ENCODE measurements at places on chromosomes 16 and 17.
A peak's percentile ranks its signal among the peaks of the same experiment; 100 is the strongest.

GRCh38 chr17:76697702-76698465, 12.9 kb downstream of the MXRA7 start:
- peak overlapping the region; percentile 13 for H3K4me3 ChIP-seq
- peak overlapping the region; percentile 53 for H3K27ac ChIP-seq
- no peaks in the 10 kb centered on the region for H3K27me3 ChIP-seq

DNA sequence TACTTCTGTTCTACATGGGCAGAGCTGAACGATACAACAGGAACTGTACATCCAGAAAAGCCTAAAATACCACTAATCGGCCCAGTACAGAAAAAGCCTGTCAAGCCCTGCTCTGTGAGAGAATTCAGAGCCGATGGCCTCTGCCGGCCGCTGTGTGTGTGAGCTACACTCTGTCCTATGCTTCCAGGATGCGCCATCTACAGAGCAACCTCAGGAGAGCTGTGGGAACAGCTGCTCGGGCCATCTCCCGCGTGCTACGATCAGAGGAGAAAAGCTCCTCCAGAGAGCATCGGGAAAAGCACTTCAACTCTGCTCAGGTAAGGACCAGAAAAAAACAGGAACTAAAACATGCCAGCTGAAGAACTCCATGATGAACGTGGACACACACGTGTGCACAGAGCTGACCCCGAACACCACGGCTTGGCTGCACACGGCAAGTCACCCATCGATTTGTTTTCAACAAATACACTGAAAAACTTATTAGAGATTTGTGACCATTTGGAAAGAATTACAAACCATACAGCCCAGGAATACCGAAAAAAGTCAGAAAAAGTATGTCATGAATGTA, 115.9 kb downstream of the ANKRD11 start:
- no peak for DNase-seq
- H3K4me3 ChIP-seq = no peak overlapping the region
- H3K36me3 ChIP-seq = no peaks in the 10 kb centered on the region
- H3K27ac ChIP-seq = no peak overlapping the region
- H3K4me1 ChIP-seq = peaks cover 63% of the 10 kb centered on the region

DNA sequence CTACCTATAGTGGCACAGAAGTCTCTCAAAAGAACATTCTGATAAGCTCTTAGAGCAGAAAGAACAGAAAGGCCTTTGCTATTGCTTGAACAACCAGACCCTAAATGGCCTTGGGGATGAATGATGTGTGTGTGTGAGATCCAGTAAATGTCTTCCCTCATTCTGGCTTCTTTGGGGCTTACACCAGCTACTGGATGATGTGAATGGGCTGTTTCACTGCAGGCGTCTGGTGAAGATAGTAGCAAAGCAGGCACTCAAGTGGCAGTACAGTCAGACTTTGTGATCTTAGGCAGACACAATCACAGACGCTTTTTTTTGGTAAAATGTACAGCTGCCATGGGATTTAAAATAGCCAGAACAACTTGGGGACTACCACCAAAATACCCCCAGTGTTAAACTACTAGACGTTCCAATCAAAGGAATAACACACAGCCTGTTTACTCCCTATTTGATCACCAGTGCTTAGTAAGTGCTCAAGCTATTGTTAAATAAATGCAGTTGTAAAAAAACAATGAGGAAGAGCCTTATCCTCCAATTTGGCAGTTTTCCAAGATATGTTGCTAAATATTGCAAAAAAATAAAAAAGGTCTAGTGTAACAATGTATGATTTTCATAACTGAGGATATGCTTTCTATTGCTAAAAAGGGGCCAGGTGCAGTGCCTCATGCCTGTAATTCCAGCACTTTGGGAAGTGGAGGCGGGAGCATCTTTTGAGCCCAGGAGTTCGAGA, 17.9 kb downstream of the NDUFAB1 start:
- H3K4me1 ChIP-seq = no peaks in the 10 kb centered on the region
- DNase-seq = no peak
- H3K27me3 ChIP-seq = no peaks in the 10 kb centered on the region
- H3K27ac ChIP-seq = no peak overlapping the region

GRCh38 chr17:52606590-52606989, 448.1 kb upstream of the CA10 start:
- no peak overlapping the region for H3K27ac ChIP-seq
- H3K36me3 ChIP-seq = no peaks in the 10 kb centered on the region
- H3K27me3 ChIP-seq = no peaks in the 10 kb centered on the region
- H3K4me1 ChIP-seq = no peaks in the 10 kb centered on the region
- no peak for DNase-seq

DNA sequence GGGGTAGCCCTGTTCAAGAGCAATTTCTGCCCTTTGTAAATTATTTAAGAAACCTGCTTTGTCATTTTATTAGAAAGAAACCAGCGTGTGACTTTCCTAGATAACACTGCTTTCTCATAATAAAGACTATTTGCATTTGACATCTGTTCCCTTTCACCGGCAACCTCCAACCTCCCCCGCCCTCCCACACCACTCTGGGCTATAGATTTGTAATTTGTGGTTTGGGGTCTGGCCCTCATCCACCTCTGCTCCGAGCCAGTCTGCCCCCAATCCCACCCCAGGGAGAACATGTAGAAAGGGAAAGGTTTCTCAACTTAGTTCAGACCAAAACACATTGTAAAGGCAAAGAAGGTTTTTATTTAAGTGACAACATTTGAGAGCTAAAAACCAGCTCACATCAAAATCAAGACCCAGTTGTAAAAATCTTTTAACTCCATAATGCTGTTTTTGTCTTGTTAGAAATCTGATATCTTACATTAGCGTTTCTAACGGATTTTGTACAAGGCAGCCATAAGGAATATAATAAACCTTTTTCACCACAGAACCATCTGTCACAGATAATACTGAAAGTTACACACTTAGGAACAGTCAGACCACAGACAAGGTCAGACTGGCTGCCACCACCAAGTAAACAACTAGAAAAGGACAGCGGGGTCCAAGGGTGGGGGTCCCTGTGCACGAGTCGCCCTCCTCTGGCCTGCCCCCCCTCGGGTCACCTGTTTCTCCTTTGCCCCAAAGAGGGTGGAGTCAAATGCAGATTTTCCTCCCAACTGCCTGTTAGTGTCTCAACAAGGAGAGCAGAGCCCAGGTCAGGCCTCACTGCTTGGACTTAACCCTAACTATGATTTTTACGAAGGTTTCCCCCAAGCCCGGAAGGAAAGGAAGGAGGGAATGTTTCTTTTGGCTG, 6.9 kb downstream of the PIMREG start:
- peaks cover 8% of the 10 kb centered on the region for H3K4me1 ChIP-seq
- H3K27ac ChIP-seq = no peak overlapping the region
- H3K36me3 ChIP-seq = no peaks in the 10 kb centered on the region
- DNase-seq = no peak
- H3K4me3 ChIP-seq = no peak overlapping the region

DNA sequence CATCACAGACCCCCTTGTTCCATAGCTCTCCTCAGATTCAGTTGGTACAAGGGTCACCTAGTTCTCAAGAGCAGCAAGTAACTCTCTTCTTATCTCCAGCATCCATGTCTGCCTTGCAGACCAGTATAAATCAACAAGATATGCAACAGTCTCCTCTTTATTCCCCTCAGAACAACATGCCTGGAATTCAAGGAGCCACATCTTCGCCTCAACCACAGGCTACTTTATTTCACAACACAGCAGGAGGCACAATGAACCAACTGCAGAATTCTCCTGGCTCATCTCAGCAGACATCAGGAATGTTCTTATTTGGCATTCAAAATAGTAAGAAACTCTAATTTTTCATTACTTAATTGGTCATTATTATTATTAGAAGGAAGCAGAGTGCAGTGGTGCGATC, 32.4 kb downstream of the NQO1 start:
- no peaks in the 10 kb centered on the region for H3K4me1 ChIP-seq
- DNase-seq = no peak
- H3K4me3 ChIP-seq = no peak overlapping the region
- peaks cover 48% of the 10 kb centered on the region for H3K36me3 ChIP-seq
- no peaks in the 10 kb centered on the region for H3K27me3 ChIP-seq
- no peak overlapping the region for H3K27ac ChIP-seq

DNA sequence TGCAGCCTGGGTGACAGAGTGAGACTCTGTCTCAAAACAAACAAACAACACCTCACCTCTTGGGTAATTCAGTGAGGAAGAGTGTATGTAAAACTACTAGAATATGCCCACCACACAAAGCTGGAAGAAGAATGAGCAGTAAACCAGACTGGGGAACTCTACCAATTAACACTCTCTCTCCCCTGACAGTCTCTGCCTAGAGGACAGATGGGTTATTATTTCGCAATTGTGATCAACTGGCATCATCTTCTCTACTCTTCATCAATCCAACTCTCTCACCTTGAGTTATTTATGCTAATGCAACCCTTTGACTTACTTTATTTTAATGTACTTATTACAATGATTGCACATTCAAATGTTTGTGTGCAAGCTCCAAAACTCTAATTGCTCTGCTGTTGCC, 205.6 kb downstream of the XYLT1 start:
- H3K4me3 ChIP-seq = no peak overlapping the region
- no peak overlapping the region for H3K27ac ChIP-seq
- no peaks in the 10 kb centered on the region for H3K27me3 ChIP-seq
- no peak for DNase-seq
- H3K36me3 ChIP-seq = no peaks in the 10 kb centered on the region

DNA sequence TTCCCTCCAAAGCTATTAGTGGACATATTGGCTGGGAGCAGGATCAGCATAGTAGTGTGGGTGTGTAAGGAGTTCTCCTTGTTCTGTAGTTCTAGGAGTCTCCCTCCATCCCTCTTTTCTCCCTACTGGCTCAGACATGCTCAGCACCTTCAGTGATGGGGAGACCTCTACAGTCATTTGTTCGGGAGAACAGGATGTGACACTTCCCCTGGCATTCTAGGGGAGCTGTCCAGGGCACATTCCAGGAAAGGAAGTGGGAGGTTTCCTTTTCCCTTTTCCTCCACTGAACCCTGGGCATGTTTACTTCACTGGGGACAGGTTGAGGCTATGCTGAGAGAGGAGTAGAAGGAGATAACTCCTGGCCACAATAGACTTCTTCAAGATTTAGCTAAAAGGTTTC, 86.5 kb downstream of the MYH13 start:
- H3K36me3 ChIP-seq = no peaks in the 10 kb centered on the region
- no peak for DNase-seq
- H3K27me3 ChIP-seq = no peaks in the 10 kb centered on the region
- no peak overlapping the region for H3K4me3 ChIP-seq
- H3K4me1 ChIP-seq = peaks cover 12% of the 10 kb centered on the region

GRCh38 chr17:57605675-57606105, 139.4 kb downstream of the CCDC182 start:
- H3K36me3 ChIP-seq = no peaks in the 10 kb centered on the region
- H3K4me1 ChIP-seq = peaks cover 37% of the 10 kb centered on the region

- no peaks in the 10 kb centered on the region for H3K36me3 ChIP-seq
- H3K4me1 ChIP-seq = no peaks in the 10 kb centered on the region
- H3K27ac ChIP-seq = no peak overlapping the region
Measured at GRCh38 chr16:68700120-68700519, 37.0 kb upstream of the CDH1 start.

- H3K27me3 ChIP-seq = no peaks in the 10 kb centered on the region
- no peak for DNase-seq
- peak overlapping the region; percentile 46 for H3K27ac ChIP-seq
- no peak overlapping the region for H3K4me3 ChIP-seq
Measured at GRCh38 chr17:50169881-50170459, 4.2 kb downstream of the SGCA start.

GRCh38 chr17:69578385-69578936, 164.0 kb downstream of the MAP2K6 start:
- H3K36me3 ChIP-seq = no peaks in the 10 kb centered on the region
- H3K4me3 ChIP-seq = no peak overlapping the region
- H3K4me1 ChIP-seq = peaks cover 7% of the 10 kb centered on the region
- H3K27ac ChIP-seq = no peak overlapping the region

GRCh38 chr16:57358086-57358420, 530 bp upstream of the CCL22 start:
- no peaks in the 10 kb centered on the region for H3K36me3 ChIP-seq
- no peaks in the 10 kb centered on the region for H3K27me3 ChIP-seq
- no peak overlapping the region for H3K4me3 ChIP-seq
- no peak for DNase-seq
- no peaks in the 10 kb centered on the region for H3K4me1 ChIP-seq

- no peak overlapping the region for H3K27ac ChIP-seq
- H3K4me3 ChIP-seq = no peak overlapping the region
- no peaks in the 10 kb centered on the region for H3K36me3 ChIP-seq
- no peak for DNase-seq
- no peaks in the 10 kb centered on the region for H3K27me3 ChIP-seq
Measured at GRCh38 chr17:74049967-74050458, 153.5 kb upstream of the RPL38 start.

- no peak overlapping the region for H3K27ac ChIP-seq
- H3K36me3 ChIP-seq = no peaks in the 10 kb centered on the region
- peaks cover 22% of the 10 kb centered on the region for H3K4me1 ChIP-seq
Measured at GRCh38 chr16:56742030-56742984, 12.4 kb downstream of the NUP93 start.

DNA sequence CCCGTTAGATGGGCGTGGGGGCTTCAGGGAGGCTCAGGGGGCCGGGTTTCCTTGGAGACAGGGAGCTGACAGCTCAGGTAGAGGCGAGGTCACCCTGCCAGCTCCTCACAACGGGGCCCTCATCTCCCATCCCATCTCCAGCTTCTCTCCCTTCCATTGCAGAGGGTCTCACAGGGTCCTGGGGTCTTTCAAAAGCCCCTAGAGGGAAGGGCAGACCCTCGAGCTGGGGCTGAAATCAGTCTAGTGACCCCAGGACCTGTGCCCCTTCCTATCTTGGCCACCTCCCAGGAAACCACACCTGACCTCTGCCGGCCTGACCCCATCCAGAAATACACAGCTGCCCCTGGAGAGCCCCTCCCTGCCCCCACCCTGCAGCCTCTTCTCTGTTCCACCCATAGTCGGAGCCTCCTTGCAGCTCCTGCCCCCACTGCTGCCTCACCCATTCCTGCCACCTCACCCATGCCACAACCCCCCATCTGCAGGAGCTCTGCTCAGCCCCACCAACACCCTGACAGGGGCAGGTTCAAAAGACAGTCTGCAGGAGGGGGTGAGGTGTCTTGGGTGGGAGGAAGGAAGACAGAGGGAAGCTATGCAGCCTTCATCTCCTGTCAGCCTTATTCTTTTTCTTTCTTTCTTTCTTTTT, 23.4 kb downstream of the PIK3R5 start:
- no peaks in the 10 kb centered on the region for H3K27me3 ChIP-seq
- H3K36me3 ChIP-seq = no peaks in the 10 kb centered on the region
- DNase-seq = no peak
- H3K4me1 ChIP-seq = no peaks in the 10 kb centered on the region

GRCh38 chr16:1311738-1312466, 2.5 kb downstream of the UBE2I start:
- no peaks in the 10 kb centered on the region for H3K27me3 ChIP-seq
- no peak for DNase-seq
- H3K4me1 ChIP-seq = peaks cover 59% of the 10 kb centered on the region
- H3K36me3 ChIP-seq = peaks cover 43% of the 10 kb centered on the region
- H3K4me3 ChIP-seq = peak overlapping the region; percentile 92

DNA sequence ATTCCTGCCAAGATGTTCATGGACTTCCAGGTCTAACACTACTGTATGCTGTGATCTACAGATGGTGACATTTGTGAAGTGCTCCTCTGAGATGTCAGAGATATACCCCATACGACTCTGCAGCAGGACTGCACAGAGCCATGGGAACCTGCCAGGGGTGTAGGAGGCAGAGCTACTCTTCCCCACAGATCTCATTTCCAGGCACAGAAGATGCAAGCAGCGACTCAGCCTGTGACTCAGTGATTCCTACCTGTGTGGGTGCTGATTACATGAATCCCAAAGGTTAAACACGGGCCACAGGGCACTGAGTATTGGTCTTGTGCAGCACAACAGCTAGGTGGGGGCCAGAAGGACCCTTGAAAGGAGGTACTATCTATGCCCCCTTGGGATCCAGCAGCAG, 137.0 kb upstream of the SOX9 start:
- DNase-seq = no peak
- no peaks in the 10 kb centered on the region for H3K36me3 ChIP-seq
- H3K4me3 ChIP-seq = no peak overlapping the region
- no peaks in the 10 kb centered on the region for H3K4me1 ChIP-seq
- H3K27me3 ChIP-seq = no peaks in the 10 kb centered on the region

All from vagina (tissue), 2 donors.